ENCODE measurements at places on chromosomes 1 and 21. TPM values are rescaled to one million over a fixed set of nuclear protein-coding genes. Genes with fewer than 3 reads are reported as not detected.

The OLFM3 gene
- 53.3 TPM for total RNA-seq

The OMA1 gene
- 37.6 TPM for total RNA-seq

- DNase-seq = no peak
These were observed 149.1 kb downstream of the FCRL5 start for GRCh38 chr1:157403203-157403602.

GRCh38 chr21:27528697-27529096 lies 561.8 kb upstream of the ADAMTS5 start:
- no peak for DNase-seq

DNA sequence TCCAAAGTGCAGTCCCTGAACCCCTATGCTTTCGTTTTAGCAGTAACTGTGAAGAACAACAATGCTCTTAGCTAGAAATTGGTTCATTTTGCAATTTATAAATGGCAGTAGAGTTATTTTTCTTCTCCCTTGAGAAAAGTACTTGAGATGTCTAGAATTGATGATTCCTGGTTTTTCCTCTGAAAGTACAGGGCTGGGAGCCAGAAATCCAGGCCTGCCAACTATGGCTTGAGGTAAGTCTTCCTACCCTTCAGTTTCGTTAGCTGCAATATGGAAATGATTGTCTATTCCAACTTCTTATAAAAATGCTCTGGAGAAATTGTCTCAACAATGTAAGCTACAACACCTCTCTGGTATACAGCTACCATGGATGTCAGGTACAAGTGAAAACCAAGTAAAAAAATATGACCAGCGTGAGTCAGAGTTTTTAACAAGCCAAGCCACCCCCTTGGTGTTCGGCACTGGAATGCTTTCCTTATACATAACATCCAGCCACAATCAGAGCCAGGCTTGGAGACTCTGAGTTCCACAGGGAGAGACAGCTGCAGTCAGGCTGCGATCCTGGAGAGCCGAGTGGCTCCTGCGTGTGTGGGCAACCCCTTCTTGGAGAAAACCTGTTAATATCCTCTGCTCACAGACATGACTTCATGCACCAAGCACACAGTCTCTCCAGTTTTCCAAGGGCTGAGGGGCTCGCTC lies 22.0 kb downstream of the TSPAN2 start:
- DNase-seq = no peak

The SLAMF8 gene
- 4.3 TPM for total RNA-seq

- no peak for DNase-seq
These were observed 346.8 kb downstream of the RRAGC start for GRCh38 chr1:38512789-38513188.

- no peak for DNase-seq
These were observed 59.0 kb downstream of the RUSC1 start for GRCh38 chr1:155379631-155380090.

Data from dorsolateral prefrontal cortex (tissue), 122 donors.